ENCODE measurements at places on chromosomes 6 and 20.

DNA sequence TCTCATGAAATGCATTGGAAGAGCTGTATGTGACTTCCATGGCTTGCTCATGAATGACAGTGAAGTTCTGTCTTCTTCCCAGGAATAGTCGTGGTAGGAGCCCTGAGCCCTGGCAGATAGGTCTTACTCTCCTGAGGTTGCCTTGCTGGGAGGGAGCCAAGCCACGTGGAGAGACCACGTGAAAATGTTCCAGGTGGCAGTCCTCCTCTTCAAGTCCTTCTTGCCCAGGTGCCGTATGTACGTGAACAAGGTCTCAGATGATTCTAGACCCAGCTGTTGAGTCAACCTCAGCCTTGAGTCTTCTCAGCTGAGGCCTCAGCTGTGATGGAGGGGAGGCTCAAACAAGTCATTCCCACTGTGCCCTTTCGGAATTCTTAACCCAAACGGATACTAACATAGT is 192.4 kb upstream of the PRDM1 start:
- no peak for DNase-seq

DNA sequence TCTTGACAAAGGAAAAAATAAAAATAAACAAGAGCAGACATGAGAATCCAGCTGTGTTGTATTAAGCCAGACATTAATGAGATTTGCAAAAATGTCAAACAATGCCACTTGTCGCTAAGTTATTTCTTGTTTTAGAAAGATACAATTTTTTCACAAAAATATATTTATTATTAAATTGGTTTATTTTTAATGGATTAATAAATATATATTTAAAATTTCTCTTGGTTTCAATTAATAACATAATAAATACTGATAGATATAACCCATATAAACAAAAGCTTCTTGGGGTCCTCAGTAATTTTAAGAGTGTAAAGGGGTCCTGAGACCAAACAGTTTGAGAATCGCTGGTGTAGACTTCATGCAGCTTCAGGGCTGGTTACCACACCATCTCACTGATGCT is 26.1 kb downstream of the TUBB2B start:
- no peak for DNase-seq

DNA sequence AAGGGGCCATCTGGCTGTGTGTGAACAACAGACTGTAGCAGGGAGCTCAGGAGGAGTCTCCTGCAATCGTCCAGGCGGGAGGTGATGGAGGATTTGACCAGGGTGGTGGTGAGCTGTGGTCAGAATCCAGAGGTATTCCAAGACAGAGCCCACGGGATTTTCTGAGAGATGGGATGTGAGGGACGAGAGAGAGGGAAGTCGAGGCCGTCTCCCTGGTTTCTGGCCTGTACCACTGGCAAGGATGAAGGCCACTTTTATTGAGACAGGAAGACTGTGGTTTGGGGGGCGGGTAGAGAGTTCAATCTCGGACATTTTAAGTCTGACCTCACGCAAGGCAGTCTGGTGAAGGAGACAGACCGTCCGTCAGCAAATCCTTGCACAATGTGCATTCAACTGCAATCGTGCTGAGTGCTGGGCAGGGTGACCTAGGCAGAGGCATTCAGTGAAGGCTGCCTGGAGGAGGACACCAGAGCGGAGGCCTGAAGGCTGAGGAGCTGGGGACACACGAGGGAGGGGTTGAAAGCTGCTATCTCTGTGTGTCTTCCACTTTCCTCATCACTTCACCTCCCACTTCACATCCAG is 53.9 kb downstream of the PREX1 start:
- no peak for DNase-seq

GRCh38 chr20:50055524-50056083 is 57.3 kb downstream of the UBE2V1 start:
- DNase-seq: no peak

- DNase-seq: no peak
Measured at GRCh38 chr20:24657196-24657595, 187.8 kb downstream of the SYNDIG1 start.

- no peak for DNase-seq
Measured at GRCh38 chr6:37068356-37069270, 63.2 kb downstream of the FGD2 start.

GRCh38 chr20:44973053-44973452 is 6.7 kb downstream of the STK4 start:
- no peak for DNase-seq

- no peak for DNase-seq
Measured at GRCh38 chr6:19731282-19731681, 105.9 kb upstream of the ID4 start.

DNA sequence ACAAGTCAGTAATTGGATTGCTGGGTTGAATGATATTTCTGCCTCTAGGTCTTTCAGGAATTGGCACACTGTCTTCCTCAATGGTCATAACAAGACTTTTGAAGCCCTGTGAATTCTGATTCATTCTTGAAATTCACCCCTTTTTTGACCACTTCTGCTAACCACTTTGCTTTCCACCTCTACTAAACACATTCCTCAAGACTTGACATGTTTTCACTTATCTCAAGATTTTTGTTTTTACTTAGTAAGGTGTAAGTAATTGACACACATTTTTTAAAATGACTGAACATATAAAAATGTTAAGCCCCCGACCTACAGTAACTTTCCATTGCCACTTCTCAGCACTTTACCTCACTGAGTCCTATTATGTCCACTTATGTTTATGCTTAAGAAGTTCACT is 239.1 kb downstream of the GRM1 start:
- DNase-seq: no peak

GRCh38 chr20:1309439-1309847 is 19.5 kb downstream of the SDCBP2 start:
- DNase-seq: no peak

GRCh38 chr6:166496460-166496859 is 90.0 kb downstream of the RAMACL start:
- DNase-seq: no peak

Data from SW 1271 (cell line).